ENCODE measurements at places on chromosomes 11 and 22.

DNA sequence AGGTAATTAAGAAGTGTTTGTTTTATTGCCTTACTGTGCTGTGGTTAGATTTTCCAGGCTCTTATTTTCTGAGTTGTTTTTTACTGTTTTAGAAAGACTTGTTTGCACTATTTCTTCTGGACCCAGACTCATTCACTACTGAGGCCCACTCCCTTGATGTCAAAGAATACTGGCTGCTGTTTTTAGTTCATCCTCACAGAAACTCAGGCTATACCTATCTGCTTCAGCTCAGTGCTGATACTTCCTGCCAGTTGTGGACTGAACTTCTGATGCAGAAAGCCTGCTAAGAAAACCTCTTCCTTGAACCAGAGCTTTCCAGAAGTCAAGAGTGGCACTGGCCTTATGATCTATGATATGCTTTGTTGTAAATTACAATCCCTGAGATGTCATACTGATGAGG lies 15.9 kb upstream of the PIK3IP1 start:
- no peak for DNase-seq

- no peak for DNase-seq
Observed at GRCh38 chr11:69384251-69385143, 90.5 kb downstream of the MYEOV start.

DNA sequence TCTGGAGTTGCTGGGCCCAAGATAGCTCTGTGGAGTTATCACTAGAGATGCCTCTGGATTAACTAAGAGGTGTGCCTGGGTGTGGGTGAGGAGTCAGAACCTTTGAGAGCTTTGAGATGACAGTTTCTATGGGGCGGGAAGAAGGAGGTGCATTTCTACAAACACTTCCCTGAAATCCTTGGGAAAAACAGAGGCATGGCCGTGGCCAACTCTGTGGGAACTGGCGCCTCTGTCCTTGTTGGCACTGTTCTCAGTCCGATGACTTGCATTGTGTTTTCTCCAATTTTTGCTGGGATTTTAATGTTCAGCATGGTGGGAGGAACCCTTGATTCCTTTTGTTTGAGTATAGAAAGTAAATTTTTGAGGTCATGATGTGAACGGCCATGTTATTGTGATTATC lies 115.8 kb upstream of the PARVA start:
- no peak for DNase-seq

- DNase-seq = no peak
Observed at GRCh38 chr11:126926376-126926791, 74.2 kb downstream of the KIRREL3 start.

GRCh38 chr22:41446057-41446501 lies 522 bp downstream of the TOB2 start:
- no peak for DNase-seq

DNA sequence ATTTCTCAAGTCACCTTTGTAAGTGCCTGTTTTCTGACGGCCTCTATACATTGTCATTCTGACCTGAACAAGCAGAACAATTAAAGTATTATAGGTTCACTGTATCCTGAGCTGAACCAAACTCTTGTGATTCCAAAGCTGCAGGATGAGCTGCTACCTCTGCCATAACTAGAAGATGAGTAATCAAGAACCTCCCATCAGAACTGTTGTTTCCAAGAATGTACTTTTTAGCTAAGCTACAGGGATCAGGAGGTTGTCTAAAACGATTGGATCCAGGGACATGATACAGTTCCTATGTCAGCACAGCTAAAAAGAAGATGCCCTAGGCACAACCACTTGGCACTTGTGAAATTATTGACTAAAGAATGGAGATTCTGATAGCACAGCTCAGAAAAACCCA lies 288.4 kb upstream of the CCDC90B start:
- DNase-seq = no peak

GRCh38 chr22:48198489-48199459 lies 1436.3 kb downstream of the TBC1D22A start:
- DNase-seq = no peak

DNA sequence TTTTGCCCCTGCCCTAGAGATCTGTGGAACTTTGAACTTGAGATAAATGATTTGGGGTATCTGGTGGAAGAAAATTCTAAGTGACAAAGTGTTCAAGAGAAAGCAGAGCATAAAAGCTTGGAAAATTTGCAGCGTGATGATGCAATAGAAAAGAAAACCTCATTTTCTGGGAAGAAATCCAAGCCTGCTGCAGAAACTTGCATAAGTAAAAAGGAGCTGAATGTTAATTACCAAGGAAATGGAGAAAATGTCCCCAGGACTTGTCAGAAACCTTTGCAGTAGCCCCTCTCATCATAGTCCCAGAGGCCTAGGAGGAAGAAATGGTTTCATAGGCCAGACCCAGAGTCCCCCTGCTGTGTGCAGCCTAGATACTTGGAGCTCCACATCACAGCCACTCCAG lies 686.9 kb downstream of the FAM181B start:
- no peak for DNase-seq

- DNase-seq = no peak
Observed at GRCh38 chr11:69167130-69167915, 11.6 kb downstream of the SMIM38 start.

DNA sequence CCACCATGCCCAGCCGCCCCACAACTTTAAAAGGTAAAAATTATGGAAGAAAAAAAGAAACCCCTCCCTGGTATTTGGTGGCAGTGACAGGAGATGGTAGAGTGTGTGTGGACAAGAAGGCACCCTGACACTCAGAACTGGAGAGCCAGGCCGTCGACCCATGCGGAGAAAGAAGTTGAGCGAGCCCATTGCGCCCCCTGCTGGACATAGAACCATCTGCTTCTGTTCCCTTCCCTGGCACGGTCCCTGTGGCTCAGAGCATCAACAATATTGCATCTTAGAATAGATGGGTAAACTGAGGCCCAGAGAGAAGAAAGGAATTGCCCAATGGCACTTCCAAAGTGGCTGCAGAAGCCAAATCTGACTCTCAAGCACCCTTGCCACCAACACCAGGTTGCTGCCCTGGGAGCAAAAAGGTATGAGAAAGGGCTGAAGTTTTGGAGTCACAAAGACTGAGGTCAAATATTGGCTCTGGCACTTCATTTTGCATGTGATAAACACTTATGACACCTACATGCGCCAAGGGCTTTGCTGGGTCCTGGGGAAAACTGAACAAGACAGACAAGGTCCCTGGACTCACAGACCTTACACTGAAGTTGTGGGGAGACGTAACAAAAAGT lies 8.6 kb downstream of the MRPL11 start:
- peak; percentile 66 for DNase-seq

DNA sequence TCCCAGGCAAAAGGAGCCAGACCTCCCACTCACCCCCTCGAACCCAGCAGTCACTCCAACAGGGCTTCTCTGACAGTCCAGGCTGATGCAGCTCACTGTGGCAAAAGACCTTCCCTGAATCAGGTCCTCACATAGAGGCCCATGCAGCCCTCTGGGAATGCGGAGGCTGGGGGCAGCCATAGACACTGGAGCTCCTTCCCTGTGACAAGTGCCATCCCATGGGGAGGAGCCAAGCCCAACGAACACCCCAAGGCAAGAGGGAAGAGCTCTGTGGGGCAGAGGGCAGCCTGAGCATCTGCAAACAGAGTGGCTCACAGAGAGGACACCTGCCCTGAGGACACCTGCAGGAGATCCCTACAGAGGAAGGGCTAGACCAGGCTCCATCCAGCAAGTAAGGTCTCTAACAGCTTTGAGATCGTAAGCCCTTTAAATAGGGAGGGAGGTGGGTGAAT lies at the start of gene LINC01488:
Gene LINC01488, plus strand, starts transcription at position 271 of the 452 bp plus-strand sequence.
- no peak for DNase-seq

- no peak for DNase-seq
Observed at GRCh38 chr22:24216541-24217209, 28.2 kb downstream of the GGT5 start.

GRCh38 chr11:19920982-19921381 lies 208.3 kb downstream of the NAV2 start:
- DNase-seq = no peak

DNA sequence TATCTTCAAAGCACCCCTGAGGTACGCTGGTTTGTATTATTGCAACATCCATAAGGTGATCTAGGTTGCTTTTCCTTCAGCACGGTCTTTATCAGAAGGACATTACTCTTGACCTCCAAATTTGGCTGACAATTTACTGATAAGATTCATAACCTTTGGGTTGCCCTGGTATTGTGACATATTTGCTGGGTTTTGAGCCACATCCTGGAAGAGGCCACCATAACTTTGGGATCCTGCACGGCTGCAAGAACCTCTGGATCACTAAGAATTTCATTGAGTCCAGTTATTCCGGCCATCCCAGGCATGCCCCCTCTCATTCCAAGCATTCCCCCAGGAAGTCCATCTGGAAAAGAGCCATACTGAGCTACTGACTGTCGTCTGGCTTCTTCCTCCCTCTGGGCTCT lies 6.5 kb upstream of the PLET1 start:
- DNase-seq = no peak

- DNase-seq = no peak
Observed at GRCh38 chr11:93510196-93510873, 32.9 kb downstream of the SMCO4 start.

DNA sequence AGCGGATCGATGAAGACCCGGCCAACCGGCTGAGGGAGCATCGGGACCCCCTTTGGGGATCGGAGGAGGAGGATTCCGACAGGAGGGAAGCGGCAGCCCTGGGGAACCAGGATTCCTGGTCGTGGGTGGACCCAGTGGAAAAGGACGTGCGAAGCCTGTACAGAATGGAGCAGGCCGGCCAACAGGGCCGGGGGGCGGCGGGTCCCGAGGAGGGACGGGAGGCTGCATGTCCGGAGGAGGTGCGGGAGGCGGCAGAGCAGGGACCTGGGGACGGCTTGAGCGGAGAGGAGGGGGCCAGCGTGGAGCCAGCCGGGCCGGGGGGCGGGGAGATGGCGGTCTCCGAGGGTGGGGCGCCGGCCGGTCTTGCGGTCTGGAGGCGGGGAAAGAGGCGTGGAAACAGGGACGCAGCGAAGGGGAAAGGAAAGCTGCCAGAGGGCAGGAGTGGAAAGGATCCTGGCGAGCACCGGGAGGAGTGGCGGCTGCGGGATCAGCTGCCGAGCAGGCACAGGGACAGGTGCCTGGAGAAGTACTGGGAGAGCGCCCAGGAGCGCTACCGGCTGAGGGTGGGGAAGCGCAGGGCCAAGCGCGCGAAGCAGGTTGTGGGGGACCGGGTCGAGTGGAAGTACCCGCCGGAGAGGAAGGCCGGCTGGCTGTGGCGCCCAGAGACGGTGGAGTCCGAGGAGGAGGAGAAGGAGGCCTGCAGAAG lies at the start of gene ANO5:
Gene ANO5, plus strand, starts transcription at position 444 of the 706 bp plus-strand sequence. CDS start 408 bp downstream, outside the sequence.
- no peak for DNase-seq

All from CD4-positive, alpha-beta T cell treated with Interleukin-4 for 1 hour (primary cell).